Epithelial cell of esophagus (primary cell): ENCODE measurements at places on chromosomes 4 and X.

GRCh38 chrX:49930039-49930438, 7.6 kb downstream of the CLCN5 start:
- no peak for DNase-seq

- DNase-seq: no peak
Measured at GRCh38 chr4:140793291-140793690, 37.1 kb upstream of the TBC1D9 start.

DNA sequence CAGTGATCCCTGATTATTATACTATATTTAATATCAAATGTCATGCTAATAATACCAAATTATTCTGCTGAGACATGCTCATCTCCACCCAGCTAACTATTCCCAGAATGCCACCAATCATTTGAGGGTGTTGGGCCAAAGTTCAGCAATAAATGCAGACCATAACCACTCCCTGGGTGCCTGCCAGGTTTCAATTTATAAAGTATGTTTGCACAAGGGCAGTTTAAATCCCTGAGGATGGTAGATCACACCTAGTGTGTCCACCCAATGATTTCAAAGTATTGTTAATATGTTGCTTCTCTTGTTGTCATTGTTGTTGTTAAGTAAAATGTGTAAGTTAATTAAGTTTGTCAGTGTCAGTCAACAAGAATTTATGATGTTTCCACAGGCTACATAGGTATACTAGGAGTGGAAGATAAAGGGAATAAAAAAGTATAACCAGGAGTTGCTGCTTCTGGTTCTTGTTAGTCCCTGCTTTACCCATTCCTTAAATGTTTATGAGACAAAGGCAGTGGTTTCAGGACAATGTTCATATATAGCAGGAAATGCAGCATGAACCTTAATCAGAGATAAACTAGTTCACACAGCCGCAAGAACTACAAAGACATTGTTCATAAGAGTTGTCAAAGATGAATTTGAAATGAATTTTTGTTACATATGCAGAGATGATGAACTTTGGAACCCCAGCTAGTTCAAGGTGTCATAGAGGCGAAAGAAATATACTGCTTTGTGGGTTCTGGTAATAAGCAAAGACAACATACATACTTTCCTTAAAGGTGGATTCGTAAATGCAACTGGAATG, 25.5 kb downstream of the HPGD start:
- DNase-seq: no peak

GRCh38 chrX:96540111-96540631, 144.5 kb upstream of the DIAPH2 start:
- DNase-seq: no peak

- peak; percentile 81 for DNase-seq
Measured at GRCh38 chr4:38078590-38079421, 118.6 kb downstream of the PTTG2 start.

DNA sequence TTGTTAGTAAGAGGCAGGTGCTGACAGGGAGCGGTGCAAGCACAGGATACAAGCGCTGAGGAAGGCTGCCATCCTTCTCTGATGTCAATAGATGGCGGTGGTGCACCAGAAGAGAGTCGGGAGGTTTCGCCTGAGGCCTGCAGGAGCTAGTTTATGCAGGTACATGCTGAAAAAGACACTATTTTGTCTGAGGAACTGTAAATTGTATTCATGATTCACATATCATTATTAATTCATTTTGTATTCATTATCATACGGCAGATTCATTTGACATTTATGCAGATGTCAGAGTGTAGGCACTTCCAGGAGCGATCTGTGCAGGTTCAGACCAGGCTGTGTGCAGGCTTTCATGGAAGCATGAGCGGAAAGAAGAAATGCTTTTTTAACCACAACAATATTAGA, 824.0 kb downstream of the STIM2 start:
- DNase-seq: peak; percentile 84

DNA sequence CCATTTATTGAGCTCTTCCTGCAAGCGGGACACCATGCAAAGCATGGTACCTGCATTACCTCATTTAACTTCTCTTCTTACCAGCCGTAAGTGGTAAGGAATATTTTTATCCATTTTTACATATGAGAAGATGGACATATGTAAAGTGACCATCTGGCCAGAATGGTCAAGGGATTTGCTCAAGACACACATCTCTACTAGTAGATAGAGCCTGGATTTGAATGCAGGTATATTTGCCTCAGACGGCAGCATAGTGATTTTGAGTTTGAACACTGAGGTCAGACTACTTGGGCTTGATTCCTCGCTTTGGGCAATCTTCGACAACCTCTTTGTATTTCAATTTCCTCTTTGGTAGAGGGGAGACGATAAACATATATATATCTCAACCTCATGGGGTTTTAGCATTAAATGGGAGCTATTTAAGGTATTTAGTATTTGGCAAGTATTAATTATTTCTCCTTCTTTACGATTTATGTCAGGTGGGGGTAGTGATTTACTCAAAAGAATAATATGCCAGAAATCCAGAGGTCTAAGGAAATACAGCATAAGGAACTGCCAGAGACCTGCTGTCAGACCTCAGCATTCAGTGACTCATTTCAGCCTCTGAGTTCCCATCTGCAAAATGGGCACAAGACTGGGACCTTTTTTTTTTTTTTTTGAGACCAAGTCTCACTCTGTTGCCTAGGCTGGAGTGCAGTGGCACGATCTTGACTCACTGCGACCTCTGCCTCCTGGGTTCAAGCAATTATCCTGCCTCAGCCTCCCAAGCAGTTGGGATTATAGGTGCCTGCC, 34.6 kb upstream of the CHRNA9 start:
- no peak for DNase-seq

DNA sequence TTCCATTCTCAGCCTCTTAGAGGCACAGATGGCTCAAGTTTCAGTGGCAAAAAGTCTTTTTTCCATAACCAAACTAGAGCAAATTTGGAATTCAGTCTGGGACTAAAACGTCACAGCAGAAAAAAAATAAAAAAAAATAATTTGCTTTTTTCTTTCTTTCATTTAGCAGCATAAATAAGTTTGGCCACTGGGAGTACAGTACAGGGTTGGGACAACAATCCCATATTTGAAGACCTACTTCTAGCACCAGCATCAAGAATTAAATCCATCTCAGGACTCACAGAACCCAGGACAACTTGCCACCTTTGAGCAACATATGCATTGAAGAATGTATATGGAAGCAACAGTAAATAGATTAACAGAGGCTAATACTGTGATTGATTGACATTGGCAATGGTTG, 214.0 kb downstream of the FBXW7 start:
- DNase-seq: no peak

DNA sequence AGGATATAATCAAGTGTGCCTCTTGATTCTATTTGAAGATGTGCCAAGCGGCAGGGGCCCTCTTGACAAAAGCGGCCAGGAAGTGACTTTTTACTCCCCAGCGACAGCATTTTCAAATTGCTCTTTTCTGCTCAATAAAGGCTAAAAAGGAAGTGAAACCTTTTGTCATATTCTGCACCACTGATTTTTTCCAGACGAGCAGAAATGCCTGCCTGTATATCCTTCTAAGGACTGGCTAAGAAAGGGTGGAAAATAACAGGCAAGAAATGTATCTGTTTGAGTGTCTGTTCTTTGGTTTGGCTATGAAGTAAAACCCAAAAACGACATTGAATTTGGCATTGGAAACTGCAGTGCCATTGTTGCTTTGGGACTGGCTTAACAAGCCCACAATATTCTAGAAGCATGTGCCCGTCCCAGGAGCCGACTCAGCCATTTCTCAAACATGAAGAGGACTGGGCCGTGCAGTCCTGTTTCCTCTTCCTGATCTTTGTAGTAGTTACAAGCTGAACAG, 25.4 kb downstream of the TMSB4X start:
- no peak for DNase-seq

DNA sequence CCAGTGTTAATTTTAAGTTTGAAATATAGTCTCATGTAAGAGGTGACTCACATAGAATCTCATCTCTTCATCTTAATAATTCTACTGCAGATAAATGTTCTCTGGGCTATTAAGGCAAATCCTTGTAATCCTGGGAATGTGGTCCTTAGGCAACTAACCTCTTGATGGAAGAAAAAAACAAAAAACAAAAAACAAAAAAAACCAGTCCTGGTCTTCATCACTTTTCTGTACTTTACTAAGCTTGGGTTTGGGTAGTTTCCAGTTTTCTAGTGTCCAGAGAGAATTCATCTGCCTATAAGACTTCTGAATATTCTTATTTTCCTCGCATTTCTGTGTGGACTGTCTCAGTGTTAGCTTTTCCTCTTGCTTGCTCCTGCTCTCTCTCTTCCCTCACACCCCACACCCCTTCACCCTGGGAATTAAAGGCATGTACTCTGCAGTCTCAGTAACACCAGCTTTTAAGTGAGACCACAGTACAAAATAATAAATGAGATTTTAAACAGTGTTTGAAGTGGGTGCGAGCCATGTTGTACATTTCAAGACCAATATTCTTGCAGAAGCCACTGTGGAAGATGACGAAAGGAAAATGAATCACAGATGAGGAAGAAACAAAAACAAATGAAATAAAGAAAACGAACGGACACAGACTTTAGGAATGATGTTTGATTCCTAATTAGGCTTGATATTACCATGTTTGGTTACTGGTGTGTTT, 51.7 kb downstream of the HAND2 start:
- no peak for DNase-seq

- no peak for DNase-seq
Measured at GRCh38 chr4:93373893-93374860, 454.4 kb upstream of the ATOH1 start.

GRCh38 chr4:144653781-144654545, 8.0 kb downstream of the HHIP start:
- no peak for DNase-seq

GRCh38 chrX:52865343-52865998, 2.4 kb downstream of the XAGE3 start:
- no peak for DNase-seq

DNA sequence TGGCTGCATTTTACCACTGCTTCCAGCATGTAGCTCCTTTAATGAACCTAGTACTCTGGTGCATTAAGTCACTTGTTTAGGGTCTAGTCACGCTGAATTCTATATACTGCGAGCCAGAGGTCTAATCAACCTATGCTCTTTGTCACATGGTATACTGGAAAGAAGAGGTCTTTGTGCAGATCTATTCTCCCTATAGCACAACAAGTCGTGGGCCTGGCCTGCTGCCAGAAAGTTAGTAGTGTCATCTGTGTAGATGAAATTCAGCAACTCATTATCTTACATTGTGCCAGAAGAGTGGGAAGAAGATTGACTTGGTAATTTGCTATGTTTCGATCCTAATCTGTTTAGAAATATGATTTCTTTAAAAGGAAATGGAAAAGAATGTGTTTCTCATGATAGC, 80.8 kb downstream of the AWAT2 start:
- DNase-seq: no peak

GRCh38 chr4:101005659-101006058, 341.7 kb downstream of the PPP3CA start:
- no peak for DNase-seq

- no peak for DNase-seq
Measured at GRCh38 chr4:83759611-83760010, 223.7 kb downstream of the GPAT3 start.

DNA sequence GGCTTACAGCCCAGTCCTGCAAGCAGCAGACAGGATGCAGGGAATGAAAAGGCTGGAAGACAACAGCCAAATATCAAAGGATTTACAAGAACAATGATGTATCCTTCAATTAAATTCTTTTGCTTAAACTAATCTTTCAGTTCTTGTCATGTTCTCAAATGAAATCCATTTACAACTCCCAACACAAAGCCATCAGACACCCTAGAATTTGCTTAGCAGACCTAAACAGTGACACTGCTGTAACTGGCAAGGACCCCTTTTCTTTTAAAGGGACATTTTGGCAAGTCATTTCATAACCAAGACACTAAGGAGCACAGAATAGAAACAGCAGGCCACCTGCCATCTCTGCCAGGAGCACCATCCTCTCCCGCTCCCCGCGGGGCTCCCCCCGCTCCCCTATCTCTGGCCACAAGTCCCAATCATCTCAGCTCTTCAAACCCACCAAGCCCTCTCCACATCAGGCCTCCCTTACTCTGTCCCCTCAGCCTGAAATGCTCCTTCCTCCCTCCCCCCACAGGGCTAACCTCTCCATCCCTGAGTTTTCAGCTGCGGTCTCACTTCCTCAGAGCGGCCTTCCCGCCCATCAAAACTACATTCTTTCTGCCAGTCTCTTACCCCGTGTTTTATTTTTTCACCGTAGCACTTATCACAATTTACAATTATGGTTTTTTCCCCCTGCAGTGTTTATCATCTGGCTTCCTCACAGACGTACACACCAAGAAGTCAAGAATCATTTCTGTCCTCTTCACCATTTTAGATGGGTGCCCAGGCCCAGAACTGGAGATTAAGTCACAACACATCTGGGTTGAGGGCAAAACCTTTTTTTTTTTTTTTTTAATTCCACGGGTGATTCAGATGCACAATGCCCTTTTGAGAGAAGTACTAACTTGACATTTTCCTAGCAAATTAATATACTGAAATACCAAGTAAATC, 45.8 kb downstream of the TSPAN5 start:
- DNase-seq: no peak

DNA sequence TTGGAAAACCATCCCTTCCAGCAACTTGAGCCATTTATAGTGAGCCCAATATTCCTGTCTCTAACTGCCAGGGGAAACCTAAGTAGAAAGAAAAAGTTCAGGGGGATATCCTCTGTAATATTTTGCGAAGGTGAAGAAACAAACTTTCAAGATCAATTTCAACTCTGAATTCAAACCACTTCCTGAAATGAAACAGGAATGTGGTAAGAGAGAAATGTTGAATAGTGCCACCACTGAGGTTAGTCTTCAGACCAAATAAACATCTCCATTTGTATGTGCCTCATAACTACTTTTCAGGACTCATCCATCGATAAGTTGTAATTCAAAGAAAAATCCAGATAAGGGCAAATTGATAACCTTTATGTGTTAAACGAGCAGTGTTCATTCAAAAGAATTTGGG, 128.7 kb downstream of the GABRB1 start:
- no peak for DNase-seq

DNA sequence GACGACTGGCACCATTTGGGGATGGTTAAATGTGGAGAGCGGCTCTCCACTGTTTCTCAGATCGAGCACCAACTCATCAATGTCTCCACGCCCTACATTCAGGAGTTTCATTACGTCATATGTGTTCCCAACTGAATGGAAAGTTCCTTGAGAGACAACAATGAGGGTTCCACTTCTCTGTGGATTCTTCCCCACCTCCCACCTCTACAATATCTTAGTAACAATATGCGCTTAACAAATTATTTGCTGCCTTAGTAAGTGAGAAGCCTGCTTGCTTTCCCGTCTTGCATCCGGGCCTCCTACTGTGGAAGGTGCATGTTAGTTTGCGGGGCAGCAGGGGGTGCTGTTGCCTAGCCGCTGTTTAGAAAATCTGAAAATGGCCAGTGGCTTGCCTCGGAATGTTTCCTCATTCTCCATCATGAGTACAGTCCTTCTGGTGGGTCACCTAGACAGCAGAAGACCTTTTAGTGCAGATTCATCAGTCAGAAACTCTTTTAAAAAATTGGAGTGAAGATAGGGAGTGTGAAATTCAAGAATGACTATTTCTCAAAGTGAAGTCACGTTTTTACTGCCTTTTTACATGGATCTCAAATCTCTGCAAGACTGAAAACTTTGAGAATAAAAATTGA, 55.7 kb downstream of the PHOX2B start:
- DNase-seq: peak; percentile 70

- peak; percentile 4 for DNase-seq
Measured at GRCh38 chr4:70901607-70901983, 574 bp upstream of the MOB1B start.

GRCh38 chrX:126655061-126655460, 102.4 kb upstream of the DCAF12L1 start:
- peak; percentile 2 for DNase-seq
